Mesenchymal stem cell (in vitro differentiated cells and primary cell): ENCODE measurements at places on chromosomes 11 and 22.

DNA sequence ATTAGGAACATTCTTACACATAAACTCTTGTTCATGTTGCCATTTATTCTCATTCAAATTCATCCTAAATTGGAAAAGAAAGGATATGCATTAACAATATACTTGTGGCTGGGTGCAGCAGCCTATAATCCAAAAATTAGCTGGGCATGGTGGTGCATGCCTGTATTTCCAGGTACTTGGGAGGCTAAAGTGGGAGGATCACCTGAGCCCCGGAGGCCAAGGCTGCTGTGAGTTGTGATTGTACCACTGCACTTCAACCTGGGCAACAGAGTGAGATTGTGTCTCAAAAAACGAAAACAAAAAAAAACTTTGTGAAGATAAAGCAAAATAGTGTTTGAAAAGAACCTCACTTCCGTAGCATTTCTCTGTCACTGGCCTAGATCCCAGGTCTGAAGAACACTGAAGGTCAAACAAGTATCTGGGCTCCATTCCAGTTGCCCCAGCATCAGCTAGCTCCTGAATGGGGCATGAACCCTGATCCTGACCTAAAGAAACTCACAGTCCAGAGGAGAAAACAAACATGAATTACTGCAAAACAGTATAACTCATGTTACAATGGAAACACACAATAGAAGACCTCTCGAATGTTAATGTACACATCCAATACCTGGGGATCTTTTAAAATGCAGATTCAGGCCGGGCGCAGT lies 32.2 kb downstream of the TUG1 start:
- no peaks in the 10 kb centered on the region for H3K4me1 ChIP-seq
- no peak for DNase-seq
- H3K27me3 ChIP-seq, result no peaks in the 10 kb centered on the region

- no peak overlapping the region for H3K4me3 ChIP-seq
- no peaks in the 10 kb centered on the region for H3K4me1 ChIP-seq
- peak; percentile 12 for DNase-seq
- H3K27ac ChIP-seq, result no peak overlapping the region
- no peaks in the 10 kb centered on the region for H3K36me3 ChIP-seq
These were observed 439.0 kb upstream of the CCDC90B start for GRCh38 chr11:83725269-83725560.

GRCh38 chr11:42244376-42244775 lies 784.9 kb upstream of the LRRC4C start:
- no peaks in the 10 kb centered on the region for H3K27me3 ChIP-seq
- H3K27ac ChIP-seq, result no peak overlapping the region
- no peak for DNase-seq
- H3K36me3 ChIP-seq, result no peaks in the 10 kb centered on the region
- no peaks in the 10 kb centered on the region for H3K4me1 ChIP-seq
- no peak overlapping the region for H3K4me3 ChIP-seq

GRCh38 chr22:38955250-38955905 lies 2.0 kb upstream of the APOBEC3A start:
- DNase-seq, result no peak
- no peak overlapping the region for H3K4me3 ChIP-seq
- H3K4me1 ChIP-seq, result peaks cover 1% of the 10 kb centered on the region

DNA sequence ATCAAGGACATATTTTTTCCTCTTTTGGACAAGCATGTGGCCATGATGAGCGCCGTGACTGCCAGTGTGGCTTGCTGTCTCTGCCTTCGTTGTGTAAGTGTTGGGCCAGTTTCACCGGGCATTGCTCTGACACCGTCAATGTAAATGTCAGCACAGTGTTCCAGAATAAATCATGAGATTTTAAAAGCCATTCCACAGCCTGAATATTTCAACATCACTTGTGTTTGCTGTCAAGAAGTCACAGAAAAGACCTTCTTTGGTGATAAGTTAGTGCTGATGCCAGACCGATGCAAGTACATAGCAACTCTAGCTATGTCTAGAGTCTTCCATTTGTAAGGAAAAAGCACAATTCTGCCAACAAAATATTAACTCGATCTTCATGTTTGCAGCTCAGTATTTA lies 467.8 kb downstream of the TBC1D22A start:
- no peak for DNase-seq
- no peaks in the 10 kb centered on the region for H3K36me3 ChIP-seq
- no peaks in the 10 kb centered on the region for H3K4me1 ChIP-seq
- H3K4me3 ChIP-seq, result no peak overlapping the region
- H3K27ac ChIP-seq, result no peak overlapping the region

DNA sequence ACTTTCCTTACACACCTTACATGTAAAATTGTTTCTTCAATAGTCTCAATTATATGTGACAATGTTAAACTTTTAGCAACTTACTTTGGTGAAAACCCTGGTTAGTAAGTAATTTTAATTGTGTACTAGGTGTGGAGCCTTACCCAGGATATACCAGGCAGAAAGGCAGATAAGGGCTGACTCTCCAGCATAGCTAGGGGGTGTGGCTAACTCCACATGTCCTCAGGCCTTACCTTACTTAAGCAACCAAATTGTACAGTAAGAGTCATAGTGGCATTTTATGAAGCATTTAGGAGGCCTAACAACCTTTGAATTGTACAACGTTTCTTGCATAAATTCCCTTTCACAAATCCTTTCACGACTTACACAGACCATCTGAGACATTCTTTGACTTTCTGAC lies 118.2 kb upstream of the OR9Q1 start:
- H3K27ac ChIP-seq, result no peak overlapping the region
- H3K4me1 ChIP-seq, result no peaks in the 10 kb centered on the region
- no peaks in the 10 kb centered on the region for H3K27me3 ChIP-seq
- H3K4me3 ChIP-seq, result no peak overlapping the region
- no peaks in the 10 kb centered on the region for H3K36me3 ChIP-seq

DNA sequence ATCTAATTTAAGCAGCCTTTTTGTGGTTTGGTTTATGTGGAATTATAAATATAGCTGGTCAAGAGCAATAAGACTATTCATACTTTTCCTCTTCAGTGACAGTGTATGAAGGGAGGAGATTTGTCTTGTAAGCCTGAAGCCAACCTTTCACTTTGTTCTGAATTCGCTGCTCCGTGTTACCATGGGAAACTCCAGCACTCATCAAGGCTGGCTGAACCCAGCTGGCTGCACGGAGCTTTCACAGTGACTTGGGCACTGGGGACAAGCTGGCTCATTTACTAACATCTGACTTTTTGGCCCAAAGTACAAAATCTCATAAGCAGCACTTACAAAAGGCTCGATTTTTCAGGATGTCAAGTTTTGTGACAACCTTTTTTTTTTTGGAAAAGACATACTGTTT lies 120.4 kb upstream of the GRIA4 start:
- no peaks in the 10 kb centered on the region for H3K4me1 ChIP-seq
- no peaks in the 10 kb centered on the region for H3K27me3 ChIP-seq
- H3K27ac ChIP-seq, result no peak overlapping the region
- DNase-seq, result peak; percentile 16

DNA sequence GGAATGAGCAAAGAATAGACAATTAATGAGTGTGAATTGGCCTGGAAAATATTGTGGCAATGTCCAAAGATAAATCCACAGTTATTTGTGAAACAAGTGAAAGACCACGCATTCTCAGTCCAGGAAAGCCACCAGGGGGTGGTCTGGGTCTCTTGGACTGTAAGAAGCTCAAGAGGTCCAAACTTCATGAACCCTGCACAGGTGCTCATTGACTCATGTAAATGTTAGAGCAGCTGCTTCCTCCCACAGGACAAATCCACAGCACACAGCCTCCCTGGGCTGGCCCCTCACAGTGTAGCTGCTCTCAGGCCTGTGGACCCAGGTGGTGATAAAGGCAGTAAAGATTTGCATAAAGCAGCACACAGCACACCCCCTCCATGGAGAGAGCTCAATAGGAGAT lies 114.0 kb downstream of the ZNF280B start:
- no peaks in the 10 kb centered on the region for H3K36me3 ChIP-seq
- H3K27me3 ChIP-seq, result peaks cover 31% of the 10 kb centered on the region
- no peak for DNase-seq
- H3K4me3 ChIP-seq, result no peak overlapping the region
- H3K4me1 ChIP-seq, result peaks cover 2% of the 10 kb centered on the region
- H3K27ac ChIP-seq, result no peak overlapping the region

DNA sequence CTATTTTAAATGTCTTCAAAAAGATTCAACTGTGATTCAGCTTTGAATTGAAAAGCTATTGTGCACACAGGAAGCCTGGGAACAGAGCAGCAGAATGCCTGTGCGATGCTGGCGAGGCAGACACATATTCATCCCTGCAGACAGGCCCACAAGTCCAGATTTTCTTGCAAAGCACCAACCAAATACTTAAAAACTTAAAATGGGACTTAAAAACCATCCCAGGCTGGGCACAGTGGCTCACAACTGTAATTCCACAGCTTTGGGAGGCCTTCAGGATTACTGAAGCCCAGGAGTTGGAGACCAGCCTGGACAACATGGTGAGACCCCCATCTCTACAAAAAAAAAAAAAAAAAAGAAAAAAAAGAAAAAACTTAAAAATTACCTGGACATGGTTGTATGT lies 122.6 kb upstream of the SERPIND1 start:
- no peaks in the 10 kb centered on the region for H3K4me1 ChIP-seq
- H3K36me3 ChIP-seq, result no peaks in the 10 kb centered on the region
- no peak for DNase-seq
- H3K27me3 ChIP-seq, result peaks cover 13% of the 10 kb centered on the region
- no peak overlapping the region for H3K27ac ChIP-seq
- no peak overlapping the region for H3K4me3 ChIP-seq

- DNase-seq, result peak; percentile 95
- H3K4me3 ChIP-seq, result no peak overlapping the region
- H3K36me3 ChIP-seq, result peaks cover 20% of the 10 kb centered on the region
- H3K4me1 ChIP-seq, result peaks cover 49% of the 10 kb centered on the region
- no peaks in the 10 kb centered on the region for H3K27me3 ChIP-seq
- peak overlapping the region; percentile 72 for H3K27ac ChIP-seq
These were observed 54.7 kb downstream of the MICAL3 start for GRCh38 chr22:17969701-17970113.

DNA sequence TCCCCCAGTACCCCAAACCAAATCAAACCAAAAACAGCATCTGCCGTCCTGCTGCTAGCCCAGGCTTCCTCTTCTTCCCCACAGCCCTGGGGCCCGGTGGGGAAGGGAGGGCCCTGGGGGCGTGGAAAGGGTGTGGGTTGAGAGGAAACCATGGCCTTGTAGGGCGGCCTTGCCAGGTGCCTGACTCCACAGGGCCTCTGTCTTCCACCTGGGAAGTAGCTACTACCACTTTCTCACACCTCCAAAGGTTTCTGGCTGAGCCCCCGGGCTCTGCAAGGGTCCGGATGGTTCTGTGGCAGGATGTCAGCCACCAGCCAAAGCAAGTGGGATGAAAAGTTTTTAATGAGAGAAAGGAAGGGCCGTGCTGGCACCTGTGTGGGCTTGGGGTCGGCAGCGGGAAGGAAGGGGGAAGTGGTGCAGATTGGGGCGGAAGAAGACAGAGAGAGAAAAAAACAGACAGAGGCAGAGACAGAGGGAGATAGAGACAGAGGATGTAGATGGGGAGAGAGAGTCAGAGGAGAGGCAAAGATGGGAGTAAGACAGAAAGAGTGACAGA lies 10.5 kb downstream of the TPST2 start:
- H3K4me1 ChIP-seq, result peaks cover 2% of the 10 kb centered on the region
- no peaks in the 10 kb centered on the region for H3K27me3 ChIP-seq
- DNase-seq, result no peak
- H3K27ac ChIP-seq, result no peak overlapping the region
- peaks cover 5% of the 10 kb centered on the region for H3K36me3 ChIP-seq

DNA sequence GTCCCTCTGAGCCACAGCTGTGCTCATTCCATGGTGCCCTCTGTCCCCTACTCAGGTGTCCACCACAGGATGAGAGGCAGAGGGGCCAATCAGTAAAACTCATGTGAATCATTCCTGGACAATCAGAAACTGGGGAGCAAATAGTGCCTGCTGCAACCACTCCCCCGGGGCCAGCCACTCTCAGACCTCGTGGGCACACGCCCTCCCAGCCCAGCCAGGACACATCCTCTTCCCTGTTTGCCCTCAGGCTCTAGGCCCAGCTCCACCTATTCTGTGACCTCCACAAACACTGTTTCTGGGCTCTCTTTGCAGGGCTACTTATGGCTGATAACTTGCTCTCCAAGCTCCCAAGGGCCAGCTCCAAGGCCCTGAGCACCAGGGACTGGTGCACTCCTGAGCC lies 14.0 kb upstream of the KCTD14 start:
- DNase-seq, result no peak
- no peaks in the 10 kb centered on the region for H3K27me3 ChIP-seq
- H3K4me3 ChIP-seq, result no peak overlapping the region
- no peaks in the 10 kb centered on the region for H3K36me3 ChIP-seq
- H3K4me1 ChIP-seq, result peaks cover 14% of the 10 kb centered on the region
- no peak overlapping the region for H3K27ac ChIP-seq

- no peaks in the 10 kb centered on the region for H3K4me1 ChIP-seq
- peak; percentile 11 for DNase-seq
- H3K36me3 ChIP-seq, result no peaks in the 10 kb centered on the region
- peaks cover 15% of the 10 kb centered on the region for H3K27me3 ChIP-seq
- no peak overlapping the region for H3K27ac ChIP-seq
These were observed 347.3 kb upstream of the RAG2 start for GRCh38 chr11:36945384-36945783.

DNA sequence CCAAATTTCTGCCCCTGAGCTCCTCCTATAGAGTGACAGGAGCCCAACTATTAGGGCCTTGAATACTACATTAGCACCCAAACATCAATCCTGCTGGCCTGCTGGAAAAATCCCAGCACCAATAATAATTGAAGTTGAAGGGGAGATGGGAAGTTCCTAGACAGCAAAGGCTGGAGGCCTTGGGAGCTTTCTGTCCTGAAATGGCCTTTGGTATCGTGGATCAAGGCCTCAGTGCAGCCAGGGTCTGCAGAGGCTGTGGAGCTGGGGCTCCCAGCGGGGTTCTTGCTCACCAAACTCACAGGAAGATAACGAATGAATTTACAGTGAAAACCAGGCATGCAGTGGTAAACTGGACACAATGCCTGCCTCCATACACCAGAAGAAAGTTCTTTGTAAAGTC lies 9.2 kb upstream of the MICALL1 start:
- no peak overlapping the region for H3K4me3 ChIP-seq
- no peaks in the 10 kb centered on the region for H3K27me3 ChIP-seq
- H3K27ac ChIP-seq, result peak overlapping the region; percentile 6
- no peak for DNase-seq

DNA sequence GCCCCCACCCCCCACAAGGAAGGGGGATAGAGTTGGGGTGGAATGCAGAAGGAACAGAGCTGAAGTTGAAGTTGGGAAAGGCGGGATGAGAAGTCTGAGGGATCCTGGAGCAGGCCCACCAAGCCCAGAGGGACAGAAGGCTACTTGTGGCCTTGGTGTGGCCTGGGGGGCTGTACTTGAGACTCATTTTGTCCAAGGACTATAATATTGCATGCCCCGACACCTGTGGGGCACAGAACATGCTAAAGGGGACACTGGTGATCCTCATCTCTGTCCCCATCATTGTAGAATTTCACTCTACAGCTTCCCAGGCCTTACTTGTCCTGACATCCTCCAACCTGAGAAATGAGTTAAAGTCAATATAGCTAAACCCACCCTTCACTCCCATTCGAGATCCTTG lies 1.3 kb downstream of the ESAM start:
- H3K4me1 ChIP-seq, result peaks cover 42% of the 10 kb centered on the region
- no peak for DNase-seq
- no peak overlapping the region for H3K27ac ChIP-seq
- peaks cover 11% of the 10 kb centered on the region for H3K36me3 ChIP-seq
